ENCODE measurements at places on chromosomes 3 and 15.

- DNase-seq, result no peak
These were observed 402.1 kb upstream of the SUCLG2 start for GRCh38 chr3:68056556-68056955.

- peak; percentile 56 for DNase-seq
These were observed 213.1 kb downstream of the FGF12 start for GRCh38 chr3:192514081-192514753.

DNA sequence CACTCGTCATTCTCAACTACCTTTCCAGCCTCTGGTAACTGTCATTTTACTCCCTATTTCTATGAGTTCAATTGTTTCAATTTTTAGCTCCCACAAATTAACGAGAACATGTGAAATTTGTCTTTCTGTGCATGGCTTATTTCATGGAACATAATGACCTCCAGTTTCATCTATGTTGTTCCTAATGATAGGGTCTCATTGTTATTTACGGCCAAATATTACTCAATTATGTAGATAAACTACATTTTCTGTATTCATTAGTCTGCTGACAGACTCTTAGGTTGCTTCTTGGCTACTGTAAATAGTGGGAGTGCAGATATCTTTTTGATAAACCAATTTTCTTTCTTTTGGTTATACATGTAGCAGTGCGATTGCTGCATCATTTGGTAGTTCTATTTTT is 374.9 kb upstream of the ROBO1 start:
- DNase-seq, result no peak

DNA sequence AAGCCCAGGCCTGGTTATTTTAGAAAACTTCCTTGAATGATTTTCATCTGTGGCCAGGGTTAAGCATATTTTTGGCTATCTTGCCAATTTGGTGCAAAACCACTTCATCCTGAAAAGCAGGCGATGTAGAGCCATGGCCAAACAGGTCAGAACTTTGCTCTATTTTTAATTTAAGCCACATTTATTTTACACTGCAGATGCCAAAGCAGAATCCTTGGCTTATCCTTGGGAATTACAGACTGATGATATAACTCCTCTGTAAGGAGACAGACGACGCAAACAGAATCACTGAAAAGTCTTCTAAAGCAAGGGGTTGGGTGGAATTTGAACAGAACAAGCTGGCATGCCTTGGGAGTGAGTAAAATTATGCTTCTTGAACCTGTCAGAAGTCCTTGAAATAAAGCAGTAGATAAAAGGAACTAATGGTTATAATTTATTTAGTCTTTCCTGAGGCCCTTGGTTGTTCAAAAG is 121.9 kb downstream of the CHST2 start:
- DNase-seq, result no peak

- no peak for DNase-seq
These were observed 276.7 kb upstream of the ARRDC4 start for GRCh38 chr15:97683831-97684230.

DNA sequence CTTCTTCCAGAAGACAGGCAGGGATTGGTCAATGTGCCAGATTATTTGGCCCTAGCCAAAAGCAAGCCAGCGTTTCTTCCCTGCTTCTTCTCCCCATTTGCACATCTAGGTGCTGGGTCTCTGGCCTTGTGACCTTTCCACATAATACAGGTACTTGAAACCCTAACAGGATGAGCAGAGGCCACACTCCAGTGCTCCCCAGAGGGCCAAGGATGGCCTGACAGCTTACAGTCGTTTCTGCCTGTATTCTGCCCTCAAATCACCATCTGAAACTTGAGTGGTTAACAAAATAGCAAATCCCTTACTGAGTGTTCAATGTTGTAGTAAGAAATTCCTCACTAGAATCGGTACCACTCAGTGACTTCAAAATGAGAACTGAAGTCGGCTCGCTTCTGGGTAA is 29.1 kb downstream of the MKRN2 start:
- no peak for DNase-seq

DNA sequence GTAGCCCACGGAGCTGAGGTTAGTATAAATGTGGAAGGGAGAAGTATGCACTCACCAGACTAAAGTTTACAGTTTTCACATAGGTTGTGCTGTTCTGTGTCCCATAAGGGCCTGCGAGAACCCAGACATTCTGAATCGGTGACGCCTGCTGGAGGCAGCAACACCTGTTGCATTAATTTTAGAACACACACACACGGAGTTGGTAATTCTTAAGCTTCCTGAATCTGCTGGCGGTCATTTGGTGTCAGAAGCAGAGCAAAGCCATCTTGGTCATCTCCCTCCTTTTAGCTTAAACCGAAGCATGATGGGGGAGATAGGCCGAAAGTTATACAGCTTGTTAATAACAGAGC is 41.1 kb upstream of the AP3B2 start:
- DNase-seq, result no peak

DNA sequence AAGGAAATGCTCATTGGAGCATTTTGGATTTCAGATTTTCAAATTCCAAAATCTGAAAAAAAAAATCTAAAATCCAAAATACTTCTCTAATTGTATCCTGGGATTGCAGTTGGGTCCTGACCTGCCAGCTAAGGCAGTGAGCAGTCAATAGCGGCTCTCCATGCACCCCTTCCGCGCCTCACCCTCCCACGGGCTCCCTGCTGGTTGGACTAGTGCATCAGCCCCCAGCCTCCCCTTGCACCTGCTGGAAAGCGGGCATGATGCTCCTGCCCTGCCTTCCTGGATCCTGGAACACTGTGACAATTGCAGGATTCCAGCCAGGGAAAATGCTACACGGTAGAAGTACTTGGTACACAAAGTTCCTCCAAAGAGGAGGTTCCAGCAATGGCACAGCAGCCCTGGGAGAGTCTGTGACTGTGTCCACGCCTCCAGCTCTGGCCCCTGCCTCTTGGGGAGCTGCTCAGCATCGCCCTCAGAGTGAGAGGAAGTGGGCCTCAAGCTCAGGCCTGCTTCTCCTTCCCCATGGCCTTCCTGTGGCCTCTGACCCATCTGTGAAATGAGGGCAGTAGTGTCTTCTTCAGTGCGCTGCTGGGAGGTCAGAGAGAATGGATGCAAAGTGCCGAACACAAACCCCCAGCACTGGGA is 39.5 kb upstream of the CHRNB4 start:
- DNase-seq, result peak; percentile 17

- DNase-seq, result no peak
These were observed 366.7 kb upstream of the SGO1 start for GRCh38 chr3:20552605-20553275.

- DNase-seq, result no peak
These were observed 3.6 kb upstream of the EEFSEC start for GRCh38 chr3:128149650-128150049.
